ENCODE measurements at places on chromosomes 12 and 14.

DNA sequence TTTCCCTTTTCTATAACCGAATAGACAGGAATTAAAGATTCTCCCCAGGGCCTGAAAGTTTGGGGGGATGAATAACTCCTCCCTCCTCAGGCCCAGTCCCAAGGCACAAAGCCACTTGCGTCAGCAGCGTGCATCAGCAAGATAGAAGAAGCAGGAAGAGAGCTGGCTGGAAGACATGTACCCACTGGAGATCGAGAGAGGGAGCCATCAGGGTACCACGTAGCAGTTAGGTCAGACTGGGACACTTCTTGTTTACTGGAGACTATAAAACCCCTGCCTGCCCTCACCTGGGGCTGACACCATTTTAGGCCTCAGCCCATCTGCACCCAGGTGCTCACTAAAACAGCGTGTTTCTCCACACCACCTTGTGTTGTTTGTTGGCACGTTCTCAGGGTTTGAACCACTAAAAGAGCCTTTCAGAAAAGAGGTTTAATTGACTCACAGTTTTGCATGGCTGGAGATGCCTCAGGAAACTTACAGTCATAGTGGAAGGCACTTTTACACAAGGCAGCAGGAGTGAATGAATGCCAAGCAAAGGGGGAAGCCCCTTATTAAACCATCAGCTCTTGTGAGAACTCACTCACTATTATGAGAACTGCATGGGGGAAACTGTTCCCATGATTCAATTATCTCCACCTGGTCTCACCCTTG, 93.2 kb downstream of the TMTC3 start:
- DNase-seq, result no peak

GRCh38 chr12:84247931-84248330, 664.7 kb downstream of the SLC6A15 start:
- no peak for DNase-seq

DNA sequence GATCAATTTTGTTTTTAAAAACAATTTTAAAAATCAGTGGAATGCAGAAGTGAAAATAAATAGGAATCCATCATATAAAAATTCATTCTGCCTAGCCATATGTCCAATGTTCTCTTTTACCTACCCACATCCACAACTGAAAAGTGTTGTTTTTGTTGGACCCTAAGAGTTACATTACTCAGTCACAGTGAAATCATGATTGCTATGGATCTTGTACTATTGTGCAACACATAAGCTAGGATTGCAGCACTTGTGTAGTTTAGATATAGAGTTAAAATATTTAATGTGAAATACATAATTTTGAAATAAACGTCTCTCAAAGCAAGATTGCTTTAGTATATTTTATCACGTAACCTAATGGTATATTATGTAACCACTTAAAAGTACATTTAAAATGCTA, 213.3 kb upstream of the CLEC14A start:
- DNase-seq, result no peak

- DNase-seq, result no peak
These were observed 771.3 kb upstream of the TBX3 start for GRCh38 chr12:115455268-115455681.

GRCh38 chr12:9820281-9820930, 6.9 kb upstream of the KLRF1 start:
- no peak for DNase-seq

DNA sequence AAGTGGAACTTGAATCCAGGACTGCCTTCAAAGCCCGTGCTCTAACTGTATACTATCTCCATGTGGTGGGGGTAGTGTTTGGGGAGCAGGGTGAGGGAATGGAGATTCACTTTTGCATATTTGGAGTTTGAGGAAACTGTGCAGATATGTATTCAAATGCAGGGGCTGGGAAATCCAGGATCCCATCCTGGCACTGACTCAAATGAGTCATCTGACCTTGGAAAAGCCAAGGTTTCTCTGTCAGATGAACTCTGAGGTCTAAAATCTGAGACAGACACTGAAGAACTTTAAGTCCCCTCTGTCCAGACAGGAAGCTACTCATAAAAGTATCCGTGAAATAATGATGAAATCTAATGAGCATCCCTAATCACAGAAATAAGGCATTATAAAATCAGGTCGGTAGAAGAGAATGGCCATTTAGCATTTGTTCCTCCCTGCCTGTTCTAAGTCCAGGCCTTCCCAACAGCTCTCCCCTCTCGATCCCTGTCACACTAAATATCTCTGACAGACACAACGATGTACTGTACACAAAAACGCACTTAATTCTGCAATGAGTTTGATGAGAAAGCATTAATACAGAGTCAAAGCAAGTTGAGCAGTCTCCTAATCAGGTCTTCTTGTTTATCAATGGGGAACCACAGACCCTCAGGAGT, 14.4 kb downstream of the NIN start:
- DNase-seq, result no peak

DNA sequence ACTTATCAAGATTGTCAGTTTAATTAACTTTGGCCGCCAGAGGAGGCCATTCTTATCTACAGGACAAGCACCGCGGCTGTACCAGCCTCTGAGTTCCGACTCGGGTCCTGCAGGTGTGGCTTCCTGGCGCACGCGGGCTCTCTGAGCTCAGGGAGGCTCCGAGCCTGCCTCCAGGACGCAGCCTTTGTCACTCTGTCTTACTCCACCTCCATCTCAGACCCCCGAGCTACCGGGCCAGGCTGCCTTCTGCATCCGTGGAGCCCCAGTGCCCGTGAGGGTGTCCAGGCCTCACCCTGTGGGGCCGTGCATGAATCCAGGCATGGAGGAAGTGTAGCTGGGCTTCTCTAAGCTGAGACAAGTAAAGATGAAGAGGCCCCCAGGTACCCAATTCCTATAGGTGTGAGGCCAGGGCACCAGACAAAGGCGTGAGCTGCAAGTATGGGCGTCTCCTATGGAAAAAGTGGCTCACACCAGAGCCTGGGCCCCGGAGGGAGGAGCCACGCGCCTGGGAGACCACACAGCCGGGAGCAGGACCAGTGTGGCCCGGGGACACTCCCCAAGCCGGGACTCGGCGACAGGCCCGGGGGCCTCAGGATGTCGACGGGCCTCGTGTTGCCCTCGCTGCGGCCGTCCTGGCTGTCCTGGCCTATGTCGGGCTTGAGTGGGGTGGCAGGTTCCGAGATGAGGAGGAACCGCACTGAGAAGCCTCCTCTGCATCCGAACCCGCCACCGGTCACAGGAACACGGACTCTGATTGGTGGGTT, 42.8 kb downstream of the NOC4L start:
- no peak for DNase-seq

- DNase-seq, result no peak
These were observed 6.2 kb downstream of the CMKLR1 start for GRCh38 chr12:108332791-108333382.

- no peak for DNase-seq
These were observed 29.7 kb upstream of the RAB21 start for GRCh38 chr12:71725011-71725410.

GRCh38 chr14:87409393-87409792, 583.6 kb downstream of the GALC start:
- no peak for DNase-seq

DNA sequence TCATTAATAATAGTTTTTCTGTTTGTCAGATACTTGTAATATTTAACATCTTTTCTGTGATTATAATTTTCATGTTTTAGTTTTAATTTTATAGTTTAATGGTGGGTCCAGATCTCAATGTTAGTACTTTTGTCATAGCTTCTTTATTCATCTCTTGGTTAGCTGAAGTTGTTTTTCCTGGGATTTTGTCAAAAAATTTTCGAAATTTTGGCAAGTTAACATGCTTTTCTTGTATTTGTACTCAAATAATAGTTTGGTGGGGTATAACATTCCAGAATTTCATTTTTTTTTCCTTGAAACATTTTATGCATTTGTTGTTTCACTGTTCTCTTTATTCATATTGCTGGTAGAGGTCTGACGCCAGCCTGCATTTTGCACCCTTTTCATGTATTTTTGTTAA, 45.5 kb downstream of the KTN1 start:
- DNase-seq, result no peak

GRCh38 chr14:100250732-100251465, 12.0 kb downstream of the YY1 start:
- DNase-seq, result no peak

GRCh38 chr14:44657696-44658388, 150.8 kb upstream of the FSCB start:
- DNase-seq, result peak; percentile 81

DNA sequence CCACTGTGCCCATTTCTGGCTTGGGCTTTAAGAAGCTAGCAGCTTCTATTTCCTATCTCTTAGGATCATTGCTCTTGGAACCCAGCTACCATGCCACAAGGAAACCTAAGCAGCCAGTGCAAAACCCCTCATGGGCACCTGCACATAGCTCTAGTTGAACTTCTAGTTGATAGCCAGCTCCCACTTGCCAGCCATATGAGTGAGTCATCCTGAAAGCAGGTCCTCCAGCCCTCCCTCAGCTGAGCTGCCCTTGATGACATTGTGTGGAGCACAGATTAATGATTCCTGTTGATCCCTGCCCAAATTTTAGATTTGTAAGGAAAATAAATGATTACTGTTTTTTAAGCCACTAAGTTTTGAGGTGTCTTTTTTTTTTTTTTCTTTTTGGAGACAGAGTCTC, 234.2 kb upstream of the FBXO33 start:
- no peak for DNase-seq

Measured in DMS79 treated with DMSO at 0.1 percent for 48 hours (cell line).